ENCODE measurements at places on chromosomes 3 and 15.
A peak's percentile ranks its signal among the peaks of the same experiment; 100 is the strongest.

- no peak for DNase-seq
Observed at GRCh38 chr15:79065361-79065705, 25.2 kb downstream of the RASGRF1 start.

DNA sequence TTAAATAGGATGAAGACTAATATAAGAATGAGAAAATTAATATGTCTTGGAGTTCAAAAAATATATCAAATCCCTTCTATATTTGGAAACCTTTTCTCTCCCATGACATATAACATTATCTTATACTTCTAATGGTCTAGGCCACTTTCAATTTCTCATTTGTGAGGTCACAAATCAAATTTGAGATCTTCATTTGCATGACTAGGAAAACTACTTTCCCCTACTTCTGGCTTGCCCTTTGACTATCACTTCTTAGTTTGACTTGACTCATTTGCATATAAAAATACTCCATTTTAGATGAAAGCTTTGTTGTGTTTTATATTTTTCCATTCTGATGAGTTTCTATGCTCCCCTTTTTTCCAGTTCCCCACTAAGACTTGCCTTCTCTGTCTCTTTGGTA is 598.6 kb upstream of the TBL1XR1 start:
- no peak for DNase-seq

DNA sequence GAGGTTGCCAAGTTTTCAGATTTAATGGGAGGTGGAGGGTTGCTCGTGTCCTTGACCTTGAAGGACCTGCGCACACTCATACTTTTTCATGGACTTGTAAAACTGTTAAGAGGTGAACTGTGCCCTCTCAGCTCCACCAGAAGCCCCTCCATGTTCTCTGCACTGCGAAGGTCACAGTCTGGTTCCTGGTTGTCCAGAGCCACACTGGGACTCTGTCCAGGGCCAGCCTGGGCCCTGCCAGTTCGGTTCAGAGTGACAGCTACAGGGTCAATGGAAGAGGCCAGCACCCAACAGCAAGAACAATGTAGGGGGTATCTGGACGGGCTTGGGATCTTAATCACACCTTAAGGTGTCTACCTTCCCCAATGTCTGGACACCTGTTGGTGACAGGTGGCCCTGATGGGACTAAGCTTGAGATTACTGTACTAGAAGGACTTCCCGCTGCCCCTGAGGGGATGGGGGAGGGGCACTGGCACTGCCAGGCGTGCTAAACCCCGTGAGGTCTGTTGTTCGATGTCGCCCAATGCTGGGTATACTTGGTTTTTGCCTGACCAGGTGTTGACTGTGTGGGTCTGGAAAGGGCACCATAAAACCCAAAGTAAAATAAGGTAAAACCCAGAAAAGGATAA is 34.7 kb downstream of the GRK7 start:
- no peak for DNase-seq

- DNase-seq: peak; percentile 38
Observed at GRCh38 chr3:190346541-190346940, 24.3 kb upstream of the CLDN1 start.

GRCh38 chr3:185215873-185216606 is 37.8 kb downstream of the EHHADH start:
- peak; percentile 32 for DNase-seq

DNA sequence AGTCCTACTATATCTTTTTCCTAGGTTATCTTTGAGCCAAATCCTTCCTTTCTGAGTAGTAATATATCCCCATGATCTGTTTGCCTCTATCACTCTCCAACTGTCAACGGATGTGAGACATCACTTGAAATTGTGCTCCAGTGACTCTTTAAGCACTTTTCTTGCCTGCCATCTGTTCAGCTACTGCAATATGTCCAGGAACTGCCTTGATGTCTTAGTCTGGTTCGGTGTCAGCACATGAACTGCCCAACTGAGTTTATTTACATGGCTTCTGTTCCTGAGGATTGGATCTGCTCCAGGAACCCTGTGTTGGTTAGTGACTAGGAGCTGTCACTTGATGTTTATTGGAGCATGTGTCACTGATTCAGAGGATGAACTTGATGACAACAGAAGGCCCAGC is 116.5 kb downstream of the SLC9A9 start:
- no peak for DNase-seq

GRCh38 chr3:170228093-170228766 is 6.0 kb downstream of the PRKCI start:
- peak; percentile 18 for DNase-seq

DNA sequence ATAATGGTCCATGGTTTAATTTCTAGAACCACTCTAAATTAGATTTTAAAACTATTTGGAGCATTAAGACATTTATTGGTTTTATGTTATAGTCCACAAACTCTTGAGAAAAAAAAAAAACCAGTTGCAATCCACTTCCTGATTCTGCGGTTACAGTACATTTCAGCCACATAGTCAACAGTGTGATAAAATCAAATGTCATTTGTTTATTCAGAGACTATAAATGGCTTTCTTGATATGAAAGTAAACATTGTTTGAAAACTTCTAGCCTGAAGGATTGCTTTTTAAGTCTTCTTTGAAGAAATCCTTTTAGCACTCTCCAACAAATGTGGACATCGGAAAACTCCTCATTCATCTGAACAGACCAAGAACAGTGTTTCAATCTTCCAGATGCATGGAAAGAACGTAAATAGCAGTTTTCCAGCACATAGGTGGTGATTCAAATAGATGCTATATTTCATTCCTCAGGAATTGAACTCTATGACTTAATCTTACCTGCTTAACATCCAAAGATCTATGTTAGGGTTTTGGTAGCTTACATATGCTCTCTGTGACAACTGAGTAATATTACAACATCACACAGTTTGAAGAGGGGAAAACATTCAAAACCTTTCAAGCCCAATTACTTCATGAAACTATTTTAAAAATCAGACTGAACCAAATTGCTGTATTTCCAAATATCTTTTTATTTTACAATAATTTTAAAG is 87.8 kb upstream of the UBE2E2 start:
- no peak for DNase-seq

GRCh38 chr3:37248164-37248563 is 73.8 kb upstream of the LRRFIP2 start:
- no peak for DNase-seq

All from mesenchymal stem cell (in vitro differentiated cells and primary cell).